B cell (primary cell): ENCODE measurements at places on chromosomes 6 and 20.
A peak's percentile ranks its signal among the peaks of the same experiment; 100 is the strongest.

DNA sequence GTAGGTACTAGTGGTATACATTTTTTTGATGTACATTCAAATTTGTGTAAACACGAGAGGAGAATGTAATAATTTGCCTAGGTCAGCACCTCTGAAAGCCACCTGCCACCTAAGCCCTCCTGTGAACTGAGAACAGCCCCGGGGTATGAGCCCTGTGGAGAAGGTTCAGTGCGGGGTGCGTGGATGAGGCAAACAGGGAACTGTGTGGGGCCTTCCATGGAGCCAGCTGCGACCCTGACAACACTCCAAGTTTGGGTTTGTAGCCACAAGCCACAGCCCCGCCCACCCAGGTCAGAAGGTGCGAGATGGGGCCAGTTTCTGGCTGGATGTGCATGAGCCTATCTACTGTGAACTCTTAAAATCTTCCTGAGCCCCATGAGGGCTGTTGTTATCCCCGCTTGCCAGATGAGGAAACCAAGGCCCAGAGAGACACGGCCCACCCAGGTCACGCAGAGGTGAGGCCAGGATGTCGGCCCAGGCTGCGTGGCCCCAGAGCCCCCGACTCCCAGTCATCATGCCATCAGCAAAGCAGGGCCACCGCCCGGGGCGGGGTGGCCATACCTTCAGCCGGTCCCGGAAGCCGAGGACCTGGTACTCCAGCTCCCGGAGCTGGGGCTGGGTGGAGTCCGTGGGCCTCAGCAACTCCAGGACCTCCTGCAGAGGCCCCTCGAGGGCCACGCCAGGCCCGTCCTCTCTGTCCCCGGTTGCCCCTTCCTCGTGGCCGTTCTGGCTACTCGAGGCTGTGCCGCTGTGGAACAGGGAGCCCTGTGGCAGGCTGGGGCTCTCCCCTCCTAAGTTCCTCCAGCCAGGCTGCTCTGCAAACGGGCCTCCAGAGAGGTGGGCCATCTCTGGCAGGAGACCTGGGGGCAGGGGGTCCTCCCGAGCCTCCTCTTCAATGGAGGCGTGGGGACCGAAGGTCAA, 89.6 kb downstream of the RIPOR3 start:
- DNase-seq: no peak

DNA sequence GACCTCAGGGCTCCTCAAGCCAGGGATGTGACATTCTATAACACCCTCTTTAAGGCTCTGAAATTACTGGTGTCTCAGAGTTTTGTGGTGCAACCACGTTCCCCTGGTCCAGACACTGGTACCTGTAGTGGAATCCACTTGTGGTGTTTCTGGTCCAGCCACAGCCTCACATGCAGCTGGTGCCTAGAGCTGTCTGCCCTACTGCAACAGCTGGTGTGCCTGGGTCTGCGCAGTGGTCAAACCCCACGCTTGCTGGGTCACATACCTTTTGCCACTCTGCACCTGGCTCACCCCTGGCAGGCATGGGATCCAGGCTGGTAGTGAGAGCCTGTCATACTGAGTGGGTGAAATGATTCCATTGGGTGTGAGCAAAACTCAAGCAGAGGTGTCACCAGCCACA, 1230.2 kb upstream of the EYS start:
- no peak for DNase-seq

- peak; percentile 6 for DNase-seq
These were observed 674 bp downstream of the NRSN1 start for GRCh38 chr6:24126586-24127192.

- DNase-seq: no peak
These were observed 25.9 kb downstream of the EDEM2 start for GRCh38 chr20:35121186-35121585.

- no peak for DNase-seq
These were observed 159.6 kb downstream of the SASH1 start for GRCh38 chr6:148502083-148502772.

DNA sequence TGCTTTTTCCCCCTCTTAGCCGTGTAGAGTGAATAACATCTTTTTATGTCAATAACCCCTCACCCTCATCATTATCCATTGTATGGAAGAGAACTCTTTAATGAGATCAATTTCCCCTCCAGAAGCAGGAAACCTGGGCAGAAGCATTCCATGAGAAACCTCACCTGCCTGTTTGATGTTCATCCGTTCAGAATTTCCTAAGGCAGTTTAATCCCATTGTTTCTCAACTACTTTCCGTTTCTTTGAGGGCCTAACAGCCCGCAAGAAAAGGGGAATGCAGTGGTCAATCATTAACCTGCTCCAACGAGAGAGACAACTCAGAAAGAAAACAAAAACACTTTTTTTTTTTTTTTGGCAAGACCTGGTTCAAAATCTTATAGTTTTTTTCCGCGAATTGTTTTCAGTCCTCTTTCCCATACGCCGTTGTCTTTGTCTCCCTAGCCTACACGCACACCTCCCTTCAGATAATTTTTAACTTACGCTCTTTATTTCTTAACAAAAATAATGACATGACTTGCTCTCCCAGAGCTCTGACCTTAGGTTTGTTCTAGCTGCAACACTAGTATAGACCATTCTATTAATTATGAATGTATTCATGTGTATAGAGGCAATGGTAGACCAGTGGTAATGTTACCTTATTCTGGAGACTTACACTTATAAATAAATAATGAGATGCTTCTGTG, 25.6 kb upstream of the ID4 start:
- no peak for DNase-seq

- no peak for DNase-seq
These were observed 81.4 kb downstream of the LIN28B start for GRCh38 chr6:105038259-105038658.

- DNase-seq: peak; percentile 26
These were observed 1.8 kb downstream of the CHMP4B start for GRCh38 chr20:33812908-33813462.

- DNase-seq: no peak
These were observed 80.0 kb upstream of the TNFAIP3 start for GRCh38 chr6:137787016-137787415.

DNA sequence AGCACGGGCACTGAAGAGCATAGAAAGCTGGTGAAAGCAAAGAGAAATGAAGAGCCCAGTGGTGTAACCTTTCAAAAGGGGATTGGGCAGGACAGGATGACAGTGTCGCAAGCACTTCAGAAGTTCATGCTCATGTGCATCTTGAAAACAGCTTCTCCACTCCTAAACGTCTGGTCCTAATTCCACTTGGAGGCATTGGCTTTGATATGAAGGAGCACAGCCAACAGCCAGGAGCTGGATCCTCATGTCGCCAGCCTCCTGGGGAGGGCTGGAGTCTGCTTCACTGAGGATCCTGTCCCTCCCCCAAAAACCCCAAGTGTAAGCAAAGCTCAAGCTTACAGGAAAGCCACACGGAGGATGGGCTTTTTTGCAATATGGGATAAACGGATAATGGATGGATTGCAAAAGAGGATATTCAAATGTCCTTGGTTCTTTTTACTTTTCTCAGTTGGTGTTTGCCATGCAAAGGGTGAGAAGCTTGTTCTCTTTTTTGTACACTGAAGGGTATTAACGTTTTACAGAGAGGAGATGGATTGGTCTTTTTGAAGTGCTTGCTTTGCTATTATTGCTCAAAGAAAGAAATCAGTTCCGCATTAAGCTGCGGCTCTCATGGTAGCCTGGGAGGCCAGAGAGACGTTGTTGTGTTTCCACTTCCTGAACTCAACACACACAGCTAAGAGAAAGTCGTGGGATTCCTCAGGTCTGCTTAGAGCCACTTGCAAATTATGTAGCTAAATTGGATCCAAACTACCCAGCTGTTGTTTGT, 92.2 kb downstream of the SIM1 start:
- DNase-seq: no peak

DNA sequence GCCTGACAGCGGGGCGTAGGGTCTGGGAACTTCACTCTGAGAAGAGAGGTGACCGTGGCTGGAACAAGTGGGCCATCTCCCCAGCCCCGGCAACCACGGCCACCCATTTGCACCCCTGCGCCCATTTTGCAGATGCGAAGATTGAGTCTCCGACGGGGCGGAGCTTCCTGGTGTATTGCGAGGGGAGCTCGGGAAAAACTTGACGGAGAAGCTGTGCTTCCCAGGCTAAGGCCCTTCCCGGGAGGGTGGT, 653 bp downstream of the ZNF335 start:
- DNase-seq: no peak

- DNase-seq: no peak
These were observed 10.8 kb upstream of the ECT2L start for GRCh38 chr6:138785079-138785478.

DNA sequence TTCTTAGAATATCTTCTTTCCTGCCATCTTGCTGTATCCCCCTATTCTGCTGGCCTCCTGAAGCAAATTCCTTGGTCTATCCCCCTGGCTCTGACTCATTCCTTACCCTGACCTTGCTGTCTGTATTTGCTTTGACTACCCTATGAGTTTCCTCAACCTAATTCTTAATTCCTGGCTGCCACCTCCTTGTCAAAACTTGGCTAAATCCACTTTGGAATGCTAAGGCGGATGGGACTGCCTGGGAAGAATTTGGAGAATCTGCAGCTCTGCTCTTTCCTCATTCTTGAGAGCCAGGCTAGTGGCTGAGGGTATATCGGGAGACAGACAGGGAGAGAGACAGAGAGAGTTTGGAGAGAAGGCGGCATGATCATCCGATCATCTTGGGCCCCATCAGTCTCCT, 24.4 kb downstream of the CAP2 start:
- no peak for DNase-seq

- no peak for DNase-seq
These were observed 1.6 kb downstream of the SLC24A3 start for GRCh38 chr20:19213946-19214490.

DNA sequence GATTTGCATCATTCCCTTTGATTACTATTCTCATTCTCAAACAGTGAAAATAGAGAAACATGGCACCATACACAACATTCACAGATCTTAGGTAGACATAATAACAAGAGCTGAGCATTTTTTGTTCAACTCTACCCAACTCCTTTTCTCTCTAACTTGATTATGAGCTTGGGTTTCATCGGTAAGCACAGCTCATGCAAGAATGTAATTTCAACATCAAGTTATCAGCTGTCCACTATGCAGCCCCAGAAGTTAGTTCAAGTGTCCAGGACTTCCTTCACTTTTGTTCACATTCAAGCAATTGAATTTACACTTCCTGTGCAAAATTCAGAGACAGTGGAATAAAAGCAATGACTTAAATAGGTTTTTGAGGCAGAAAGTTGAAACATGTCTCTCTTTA, 297.7 kb upstream of the SASH1 start:
- no peak for DNase-seq

DNA sequence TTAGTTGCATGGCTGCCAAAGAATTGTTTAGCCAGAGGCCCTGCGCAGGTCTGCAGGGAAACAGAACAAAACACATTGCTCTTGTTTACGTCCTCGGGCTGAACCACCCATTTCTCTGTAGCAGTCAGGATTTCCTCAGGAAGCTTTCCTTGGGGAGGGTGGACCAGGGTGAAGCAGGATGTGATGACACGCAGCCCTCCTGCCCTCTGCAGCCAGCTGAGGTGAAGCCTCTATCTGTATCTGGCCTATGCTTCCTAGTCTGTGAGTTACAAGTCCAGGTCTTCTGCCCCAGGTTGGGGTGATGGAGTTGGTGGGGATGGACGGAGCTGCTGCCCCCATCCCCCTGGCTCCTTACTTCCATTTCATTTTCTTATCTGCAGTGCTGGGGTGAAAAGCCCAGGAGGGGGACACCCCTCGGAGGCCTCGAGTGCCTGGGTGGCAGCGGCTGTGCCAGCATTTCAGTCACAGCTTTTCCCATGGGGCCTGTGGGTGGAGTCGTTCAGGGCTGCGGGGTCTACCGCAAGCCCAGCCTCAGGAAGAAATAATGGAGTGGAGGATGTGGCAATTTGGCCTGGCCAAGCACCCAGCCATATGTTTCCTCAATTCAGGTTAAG, 24.9 kb downstream of the SASH1 start:
- no peak for DNase-seq

DNA sequence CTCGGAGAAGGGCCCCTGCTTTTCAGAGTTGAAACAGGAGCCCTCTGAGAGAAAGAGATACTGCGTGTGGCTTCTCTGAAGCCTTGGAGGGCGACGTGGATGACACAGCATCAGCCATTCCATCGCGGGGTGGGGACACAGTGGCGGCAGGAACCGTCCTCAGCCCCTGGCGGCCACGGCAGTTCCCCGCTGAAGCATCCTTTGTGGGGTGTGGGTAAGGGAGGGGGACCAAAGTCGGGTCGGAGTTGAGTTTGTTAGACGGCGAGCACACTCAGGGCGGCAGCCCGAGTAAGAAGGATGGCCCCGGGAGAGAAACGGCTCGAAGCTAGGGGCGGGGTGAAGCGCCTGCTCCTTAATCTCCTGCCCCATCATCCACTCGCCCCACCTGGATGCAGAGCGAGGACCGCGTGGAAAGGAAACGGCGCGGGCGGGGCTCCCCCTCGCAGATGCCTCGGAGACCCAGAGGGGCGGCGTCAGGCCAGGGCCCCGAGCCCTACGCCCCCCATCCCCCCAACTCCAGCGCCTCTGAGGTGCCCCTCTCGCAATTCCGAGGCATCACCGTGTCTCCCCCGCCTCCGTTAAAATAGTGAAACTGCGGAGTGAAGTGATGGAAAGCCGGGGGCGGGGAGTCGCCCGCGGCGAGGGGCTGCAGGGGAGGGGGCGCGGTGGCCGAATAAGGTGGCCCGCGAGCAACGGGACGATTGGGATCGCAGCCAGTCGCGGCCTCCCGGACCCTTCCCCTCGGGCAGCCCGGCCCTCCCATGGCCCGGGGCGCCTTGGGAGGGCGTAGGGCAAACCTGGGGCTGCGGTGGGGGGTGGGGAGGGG, 796 bp upstream of the RREB1 start:
- peak; percentile 80 for DNase-seq

DNA sequence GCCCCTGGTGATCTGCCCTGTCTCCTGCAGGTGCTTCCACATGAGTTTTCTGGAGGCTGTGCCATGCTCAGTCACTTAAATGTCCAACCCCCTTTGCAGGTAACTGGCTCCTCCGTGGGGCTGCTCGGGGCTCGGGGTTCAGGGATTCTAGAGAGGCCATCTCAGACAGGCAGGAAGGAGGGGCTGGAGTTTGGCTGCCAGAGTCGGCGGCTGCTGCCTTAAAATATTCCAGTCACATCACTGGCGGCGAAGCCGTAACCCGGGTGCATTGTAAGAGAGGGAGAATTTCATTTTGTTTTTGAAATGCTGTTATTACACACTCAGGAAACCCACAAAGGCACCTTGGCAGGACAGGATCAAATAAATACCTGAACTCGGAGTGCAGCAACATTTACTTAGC, 212.9 kb upstream of the PMEPA1 start:
- no peak for DNase-seq

GRCh38 chr6:137879885-137880745, 13.1 kb downstream of the TNFAIP3 start:
- no peak for DNase-seq
